ENCODE measurements at places on chromosomes 5 and 9. TPM values are rescaled to one million over a fixed set of nuclear protein-coding genes. Genes with fewer than 3 reads are reported as not detected.

Gene HABP4
- 10.2 TPM for polyA plus RNA-seq

Gene ZNF454
- polyA plus RNA-seq, result 0.21 TPM

Gene OR13C2
- not detected for polyA plus RNA-seq

- no peak for DNase-seq
Observed at GRCh38 chr9:4746278-4747030, 5.5 kb upstream of the AK3 start.

DNA sequence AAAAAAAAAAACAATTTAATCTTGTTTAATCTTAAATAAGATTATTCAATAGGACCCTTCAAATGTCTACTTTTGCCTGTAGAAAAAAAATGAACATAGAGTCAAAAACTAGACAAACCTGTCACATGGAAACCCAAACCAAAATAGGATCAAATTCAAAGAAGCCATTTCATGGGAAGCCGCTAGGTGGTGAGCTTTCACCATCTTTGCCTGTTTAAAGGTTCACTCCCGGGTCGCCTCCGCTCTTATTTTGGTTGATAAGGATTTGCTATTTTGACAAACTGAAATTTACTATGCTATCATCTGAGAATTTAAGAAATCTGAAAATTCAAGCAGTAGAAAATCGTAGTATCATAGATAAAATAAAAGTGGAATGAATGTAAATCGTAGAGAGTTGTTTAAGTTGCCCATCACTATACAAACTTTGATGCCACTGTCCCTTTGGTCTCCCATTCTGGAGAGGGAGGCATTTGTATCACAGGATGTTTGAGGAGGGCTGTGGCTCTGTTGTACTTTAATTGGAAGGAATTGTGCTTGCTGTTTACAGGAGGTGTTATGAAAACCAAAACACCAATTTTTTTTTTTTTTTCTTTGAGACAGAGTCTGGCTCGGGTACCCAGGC is 43.5 kb upstream of the DNAH5 start:
- DNase-seq, result no peak

DNA sequence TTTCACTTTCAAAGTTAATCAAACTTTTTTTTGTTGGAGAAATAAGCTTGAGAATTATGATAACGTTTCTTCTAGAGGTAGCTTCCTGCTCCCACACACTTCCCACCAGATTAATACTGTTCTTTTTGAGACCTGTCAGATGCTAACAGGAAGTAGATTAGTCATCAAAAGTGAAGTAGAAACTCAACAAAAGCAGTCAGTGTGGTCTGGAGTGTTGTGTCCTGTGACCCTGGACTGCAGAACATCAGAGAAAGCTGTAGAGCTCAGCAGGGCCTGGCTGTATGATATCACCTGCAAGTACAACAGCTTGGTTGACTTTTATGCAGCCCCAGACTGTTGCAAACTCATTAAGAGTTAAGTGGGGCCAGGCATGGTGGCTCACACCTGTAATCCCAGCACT is 495.7 kb upstream of the CYLC2 start:
- no peak for DNase-seq
